PC-9 (cell line): ENCODE measurements at places on chromosomes 7 and 10. TPM values are rescaled to one million over a fixed set of nuclear protein-coding genes. Genes with fewer than 3 reads are reported as not detected.

VAX1 gene
- total RNA-seq: not detected in 2 replicates

WIPF3 gene
- total RNA-seq: 0.25 and 0.26 TPM in 2 replicates

RPA3 gene
- total RNA-seq: 147 and 166 TPM in 2 replicates

RARRES2 gene
- not detected in 2 replicates for total RNA-seq

SPDYE6 gene
- total RNA-seq: not detected in 2 replicates

TMEM196 gene
- not detected in 2 replicates for total RNA-seq

KMT2E gene
- 58.6 and 68.1 TPM in 2 replicates for total RNA-seq

CHST15 gene
- total RNA-seq: 23.8 and 24.6 TPM in 2 replicates

CPA5 gene
- total RNA-seq: not detected in 2 replicates

LAMB4 gene
- total RNA-seq: 0.15 and 0.83 TPM in 2 replicates

GSAP gene
- 15.6 and 17.2 TPM in 2 replicates for total RNA-seq

MMD2 gene
- not detected in 2 replicates for total RNA-seq

C10orf53 gene
- total RNA-seq: not detected in 2 replicates

GNAI1 gene
- total RNA-seq: 16.8 and 25.6 TPM in 2 replicates

BAZ1B gene
- total RNA-seq: 73.6 and 88.4 TPM in 2 replicates

FAM25G gene
- total RNA-seq: 3.2 TPM in 1 of 2 replicates, not detected in the other

PRTFDC1 gene
- total RNA-seq: 12.3 and 15.8 TPM in 2 replicates

MKX gene
- not detected in 2 replicates for total RNA-seq

LEP gene
- not detected in 2 replicates for total RNA-seq

BBS9 gene
- total RNA-seq: 12.4 and 13.1 TPM in 2 replicates

GIMAP7 gene
- not detected in 2 replicates for total RNA-seq

ASAH2 gene
- total RNA-seq: 0.80 and 8.3 TPM in 2 replicates

HELLS gene
- total RNA-seq: 50.8 and 64.4 TPM in 2 replicates

OPN1SW gene
- total RNA-seq: not detected in 2 replicates

MMRN2 gene
- total RNA-seq: 12.1 and 13.4 TPM in 2 replicates

CFTR gene
- total RNA-seq: not detected in 2 replicates

OR9A2 gene
- total RNA-seq: not detected in 2 replicates

SNCG gene
- total RNA-seq: 99.4 and 144 TPM in 2 replicates

VWDE gene
- total RNA-seq: 27.3 and 28.8 TPM in 2 replicates

AKR1B15 gene
- 3.2 and 3.4 TPM in 2 replicates for total RNA-seq

CHST3 gene
- total RNA-seq: 21.3 and 23.3 TPM in 2 replicates

CCDC146 gene
- 11.6 and 15.9 TPM in 2 replicates for total RNA-seq

ZNF800 gene
- total RNA-seq: 32.4 and 32.6 TPM in 2 replicates

PANK1 gene
- total RNA-seq: 5.7 and 8.1 TPM in 2 replicates

ZNF727 gene
- not detected in 2 replicates for total RNA-seq

MMP21 gene
- total RNA-seq: not detected in 2 replicates

NPTX2 gene
- not detected in 2 replicates for total RNA-seq

AMPH gene
- total RNA-seq: not detected in 2 replicates

ACTL6B gene
- total RNA-seq: not detected in 2 replicates
